ENCODE measurements at places on chromosomes 1 and 21. TPM values are rescaled to one million over a fixed set of nuclear protein-coding genes. Genes with fewer than 3 reads are reported as not detected.

The C1orf146 gene
- total RNA-seq, result not detected

DNA sequence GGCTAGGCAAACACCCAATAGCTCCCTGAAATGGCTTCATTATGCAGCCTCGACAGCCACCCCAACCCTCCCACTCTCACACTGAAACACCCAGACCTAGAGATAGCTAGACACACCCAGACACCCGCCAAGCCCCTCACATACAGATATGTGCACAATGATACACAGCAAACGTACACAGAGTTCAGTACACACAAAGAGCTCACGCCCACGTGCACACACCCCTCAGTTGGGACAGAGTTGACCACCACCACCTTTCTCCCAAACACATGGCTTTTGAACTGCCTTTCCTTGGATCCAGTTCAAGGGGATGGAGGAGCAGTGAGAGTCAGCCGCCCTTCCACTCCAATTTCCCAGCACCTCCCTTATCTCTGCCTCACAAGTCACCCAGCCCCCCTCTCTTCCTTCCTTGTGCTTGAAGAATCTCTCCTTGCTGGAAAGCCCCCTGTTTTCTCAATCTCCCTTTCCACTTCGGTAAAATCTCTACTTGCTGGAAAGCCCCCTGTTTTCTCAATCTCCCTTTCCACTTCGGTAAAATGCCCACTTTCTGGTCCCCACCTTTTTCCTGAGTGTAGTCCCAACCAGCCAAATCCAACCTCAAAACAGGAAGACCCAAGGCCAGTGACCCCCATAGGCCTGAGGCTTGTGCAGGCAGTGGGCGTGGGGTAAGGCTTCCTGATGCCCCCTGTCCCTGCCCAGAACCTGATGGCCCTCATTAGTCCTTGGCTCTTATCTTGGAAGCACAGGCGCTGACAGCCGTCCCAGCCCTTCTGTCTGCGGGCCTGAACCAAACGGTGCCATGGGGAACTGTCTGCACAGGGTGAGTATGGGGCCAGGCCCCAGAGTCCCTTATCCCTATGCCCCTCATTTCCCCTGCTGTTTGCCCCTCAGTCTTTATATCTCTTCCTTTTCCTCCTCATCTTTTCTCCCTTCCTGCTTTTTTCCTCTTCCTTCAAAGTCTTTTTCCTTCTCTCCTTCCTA lies at the start of gene ACKR1:
TSS of gene ACKR1 (plus strand) at position 715 of the 981 bp plus-strand sequence. CDS start at position 800, 85 bp downstream.
- no peak for DNase-seq
- H3K36me3 ChIP-seq, result peaks cover 21% of the 10 kb centered on the region
- peak within 1 kb of the TSS; percentile 32 for H3K4me3 ChIP-seq
- H3K27me3 ChIP-seq, result no peaks in the 10 kb centered on the region
- H3K4me1 ChIP-seq, result no peaks in the 10 kb centered on the region

The CORT gene
- not detected for total RNA-seq

DNA sequence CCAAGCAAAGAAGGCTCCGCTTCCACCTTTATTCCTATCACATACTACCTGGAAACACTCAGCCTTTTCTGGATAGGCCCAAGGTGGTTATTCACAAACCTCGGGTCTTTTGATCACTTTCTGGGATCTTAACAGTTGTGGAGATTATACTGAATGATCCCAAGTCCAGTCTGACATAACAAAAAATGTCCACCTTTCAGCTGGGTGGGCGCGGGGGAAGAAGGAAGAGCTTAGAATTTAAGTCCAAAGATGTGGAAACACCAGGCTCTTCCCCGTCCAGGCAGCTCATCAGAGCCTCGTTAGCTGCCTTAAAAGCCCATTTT lies 338 bp upstream of the C1orf53 start:
- H3K27ac ChIP-seq, result peak overlapping the region; percentile 84
- no peak for DNase-seq
- peak overlapping the region; percentile 91 for H3K4me3 ChIP-seq
- peaks cover 47% of the 10 kb centered on the region for H3K27me3 ChIP-seq

The HES3 gene
- total RNA-seq, result not detected

GRCh38 chr1:212470059-212470458 lies 37.3 kb downstream of the NENF start:
- peaks cover 11% of the 10 kb centered on the region for H3K4me1 ChIP-seq
- no peaks in the 10 kb centered on the region for H3K36me3 ChIP-seq
- peak; percentile 93 for DNase-seq
- no peaks in the 10 kb centered on the region for H3K27me3 ChIP-seq
- no peak overlapping the region for H3K4me3 ChIP-seq

GRCh38 chr1:2623571-2624337 lies 9.1 kb downstream of the MMEL1 start:
- no peaks in the 10 kb centered on the region for H3K4me1 ChIP-seq
- H3K27me3 ChIP-seq, result no peaks in the 10 kb centered on the region
- no peak overlapping the region for H3K4me3 ChIP-seq
- no peak for DNase-seq

The FABP3 gene
- total RNA-seq, result 8.1 TPM

The XCL2 gene
- total RNA-seq, result not detected
